ENCODE measurements at places on chromosomes 6 and 20. TPM values are rescaled to one million over a fixed set of nuclear protein-coding genes. Genes with fewer than 3 reads are reported as not detected.

TPBG gene
- 2.6 TPM for total RNA-seq

PPIL4 gene
- total RNA-seq, result 15.7 TPM

FAM209B gene
- total RNA-seq, result 0.47 TPM

BCAS1 gene
- not detected for total RNA-seq

GPX5 gene
- not detected for total RNA-seq

BTN1A1 gene
- not detected for total RNA-seq

PRDM13 gene
- not detected for total RNA-seq

DEFB132 gene
- not detected for total RNA-seq

LCA5 gene
- total RNA-seq, result 1.8 TPM

KHDC1L gene
- total RNA-seq, result not detected

CFB gene
- total RNA-seq, result 3.7 TPM

LKAAEAR1 gene
- not detected for total RNA-seq

GCNT2 gene
- total RNA-seq, result 49.0 TPM

SLC13A3 gene
- total RNA-seq, result 0.30 TPM

DDO gene
- 37.6 TPM for total RNA-seq

POM121L2 gene
- not detected for total RNA-seq

TGM3 gene
- not detected for total RNA-seq

TNFRSF6B gene
- total RNA-seq, result 0.27 TPM

POPDC3 gene
- 56.9 TPM for total RNA-seq

ACTL10 gene
- 0.22 TPM for total RNA-seq

CNPY3 gene
- total RNA-seq, result 20.1 TPM

MEP1A gene
- total RNA-seq, result not detected

OR2B6 gene
- not detected for total RNA-seq

DOK5 gene
- total RNA-seq, result 14.3 TPM

KCNK15 gene
- total RNA-seq, result 0.33 TPM

PFDN6 gene
- total RNA-seq, result 47.8 TPM

TMEM151B gene
- not detected for total RNA-seq
